SW 1271 (cell line): ENCODE measurements at places on chromosomes 1 and 21.

DNA sequence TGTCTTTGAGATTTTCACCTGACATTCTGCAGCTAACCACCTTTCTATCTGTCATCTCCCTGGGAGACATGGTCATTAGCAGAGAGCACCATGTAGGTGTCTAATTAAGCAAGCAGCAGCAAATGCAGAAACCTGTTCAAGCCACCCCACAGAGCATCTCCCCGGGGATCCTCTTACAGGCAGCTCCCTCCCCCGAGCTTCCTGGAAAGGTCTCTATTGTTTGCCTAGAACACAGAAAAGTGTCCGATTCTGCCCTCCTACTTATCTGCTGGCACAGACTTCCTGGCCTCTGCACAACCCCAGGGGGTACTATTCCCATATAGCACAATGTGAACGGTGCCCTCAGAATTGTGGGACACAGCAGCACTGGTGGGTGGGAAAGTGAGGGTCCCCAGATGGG lies 46.1 kb downstream of the PLEKHA6 start:
- no peak for DNase-seq

DNA sequence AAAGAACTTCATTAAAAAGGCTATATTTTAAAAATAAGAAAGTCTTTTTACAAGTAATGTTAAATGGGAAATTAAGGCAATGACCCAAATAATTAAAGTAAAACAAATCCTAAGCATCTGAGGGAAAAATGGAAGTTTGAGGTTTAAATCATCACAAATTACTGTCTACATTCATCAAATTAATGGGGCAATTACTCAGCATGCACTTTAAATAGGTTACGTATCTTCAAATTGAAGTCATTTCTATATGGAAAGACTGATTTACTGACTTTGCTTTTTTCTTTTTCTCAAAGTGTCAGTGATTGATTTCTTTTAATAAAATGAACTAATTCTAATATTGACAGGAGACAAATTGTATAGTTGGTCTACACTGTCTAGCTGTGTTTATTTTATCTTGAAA lies 1452.3 kb downstream of the NCAM2 start:
- no peak for DNase-seq

DNA sequence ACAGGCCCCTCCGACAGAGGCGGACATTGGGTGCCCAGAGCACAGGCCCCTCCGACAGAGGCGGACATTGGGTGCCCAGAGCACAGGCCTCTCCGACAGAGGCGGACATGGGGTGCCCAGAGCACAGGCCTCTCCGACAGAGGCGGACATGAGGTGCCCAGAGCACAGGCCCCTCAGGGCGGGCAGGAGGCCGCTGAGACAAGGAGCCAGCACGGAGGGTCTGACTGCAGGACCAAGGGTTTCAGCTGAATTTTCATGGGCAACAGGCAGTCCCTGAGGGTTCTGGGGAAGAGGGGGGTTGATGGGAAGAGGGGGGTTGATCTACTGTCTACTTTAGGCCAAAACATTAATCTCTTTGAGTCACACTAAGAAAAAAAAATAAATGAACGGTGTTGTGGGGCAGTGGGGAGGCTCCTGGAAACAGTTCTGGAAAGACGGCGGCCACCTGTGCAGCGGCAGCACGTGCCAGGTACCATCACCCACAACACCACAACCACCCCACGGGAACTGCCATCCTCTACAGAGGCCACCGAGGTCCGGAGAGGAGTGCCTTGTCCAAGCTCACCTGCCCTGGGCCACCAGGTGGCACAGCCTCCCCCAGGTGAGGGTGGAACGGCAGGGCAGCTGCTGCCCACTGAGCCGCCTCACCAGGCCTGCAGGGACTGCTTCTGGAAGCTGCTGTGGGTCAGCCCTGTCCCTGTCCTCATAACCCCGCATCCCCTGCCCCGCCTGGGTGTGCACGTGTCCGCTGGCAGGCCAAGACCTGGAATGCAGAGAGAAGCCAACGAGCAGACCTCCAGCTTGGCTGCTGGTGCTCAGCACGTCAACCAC lies 20.5 kb downstream of the PRDM15 start:
- no peak for DNase-seq

GRCh38 chr1:37726751-37727585 lies 34.7 kb downstream of the CDCA8 start:
- DNase-seq, result no peak

DNA sequence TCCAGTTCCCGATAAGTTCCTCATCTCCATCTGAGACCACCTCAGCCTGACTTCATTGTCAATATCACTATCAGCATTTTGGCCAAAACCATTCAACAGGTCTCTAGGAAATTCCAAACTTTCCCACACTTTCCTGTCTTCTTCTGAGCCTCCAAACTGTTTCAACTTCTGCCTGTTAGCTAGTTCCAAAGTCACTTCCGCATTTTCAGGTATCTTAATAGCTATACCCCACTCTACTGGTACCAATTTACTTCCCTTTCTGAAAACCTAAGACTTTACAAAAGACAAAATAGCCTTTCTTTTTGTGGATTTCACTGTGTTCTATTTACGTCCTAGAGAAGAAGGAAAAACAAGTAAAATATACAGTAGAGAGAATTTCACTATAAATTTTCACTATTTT lies 147.0 kb upstream of the FMN2 start:
- no peak for DNase-seq

- DNase-seq, result no peak
Observed at GRCh38 chr1:102776071-102776470, 332.3 kb downstream of the COL11A1 start.

DNA sequence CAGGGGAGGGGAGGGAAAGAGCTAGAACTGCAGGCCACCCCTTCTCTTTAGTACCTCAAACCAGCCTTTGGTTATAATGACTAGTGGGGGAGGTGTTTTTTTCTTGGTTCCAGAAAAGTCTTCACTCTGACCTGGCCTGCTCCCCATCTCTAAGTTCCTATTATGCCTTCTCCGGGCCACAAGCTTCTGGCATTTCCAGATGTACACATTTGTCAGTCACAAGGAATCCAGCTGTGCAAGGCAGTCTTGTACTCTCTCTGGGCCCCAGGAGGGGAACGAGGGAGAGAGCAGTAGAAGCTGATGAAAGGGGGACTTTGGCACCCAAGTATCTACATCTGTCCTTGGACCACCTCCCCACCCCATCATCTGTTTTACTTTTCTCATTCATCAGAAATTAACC lies 2.7 kb upstream of the FALEC start:
- no peak for DNase-seq

DNA sequence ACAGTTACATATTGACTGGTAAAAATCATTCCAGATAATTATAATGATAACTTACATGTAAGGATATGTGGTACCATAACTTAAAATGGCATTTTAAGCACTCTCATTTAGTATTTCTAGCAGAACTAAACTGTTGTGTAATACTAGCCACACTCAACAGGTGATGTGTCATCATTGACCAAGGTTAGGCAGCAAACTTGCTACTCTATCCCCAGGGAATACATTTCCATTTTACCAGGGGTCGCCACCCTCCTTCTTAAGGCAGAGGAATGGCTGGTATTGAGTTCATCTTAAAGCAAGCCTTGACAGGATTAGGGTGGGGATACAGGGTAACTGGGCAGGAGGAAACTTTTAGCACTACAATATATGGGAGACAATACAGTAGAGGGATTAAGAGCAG lies 259.8 kb upstream of the CAMK1G start:
- no peak for DNase-seq

DNA sequence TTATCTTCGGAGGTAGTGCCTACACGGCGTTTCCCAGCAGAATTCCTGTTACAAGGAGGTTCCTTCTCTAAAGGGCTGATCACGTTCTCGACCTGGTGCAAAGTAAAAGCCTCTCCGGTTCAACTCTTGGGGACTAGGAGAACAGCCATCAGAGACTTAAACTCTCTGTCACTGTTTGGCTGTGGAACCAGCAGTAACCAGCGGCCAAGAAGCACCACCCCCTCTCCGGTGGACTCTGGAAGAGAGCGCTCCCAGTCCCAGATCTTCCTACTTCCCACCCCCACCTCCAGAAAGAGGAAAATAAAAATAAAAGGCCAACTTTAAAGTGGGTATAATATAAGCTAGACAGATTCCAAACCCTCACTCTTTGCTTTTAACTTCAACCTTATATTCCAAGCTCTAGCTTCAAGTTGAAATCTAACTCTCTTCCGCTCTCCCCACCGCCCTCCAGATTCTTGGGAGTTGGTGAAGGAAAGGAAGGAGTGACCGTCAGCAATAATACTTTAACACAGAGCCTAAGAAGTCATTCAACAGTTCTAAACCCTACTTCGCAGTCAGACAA lies 2.9 kb downstream of the BRINP3 start:
- DNase-seq, result no peak

- no peak for DNase-seq
Observed at GRCh38 chr1:16900751-16901150, 5.0 kb downstream of the RNU1-2 start.

DNA sequence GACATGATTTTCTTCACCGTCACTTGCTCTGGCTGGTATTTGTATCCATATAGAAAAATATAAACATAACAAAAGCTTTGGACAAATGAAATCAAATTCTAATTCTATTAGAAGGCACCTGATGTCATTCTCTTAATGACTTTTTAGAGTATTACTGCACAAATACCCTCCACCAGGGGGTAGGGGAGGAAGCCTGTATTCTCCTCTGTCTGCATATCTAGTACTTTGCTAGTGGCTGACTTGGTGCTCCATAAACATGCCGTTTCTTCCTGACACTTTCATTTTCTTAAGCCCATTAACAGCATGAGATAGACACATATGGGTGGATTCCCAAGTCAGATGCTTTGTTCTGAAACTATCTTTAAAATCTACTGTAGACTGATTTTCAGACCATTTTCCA lies 20.6 kb upstream of the KCNJ15 start:
- DNase-seq, result no peak

- DNase-seq, result no peak
Observed at GRCh38 chr1:226702957-226703831, 35.9 kb downstream of the ITPKB start.

DNA sequence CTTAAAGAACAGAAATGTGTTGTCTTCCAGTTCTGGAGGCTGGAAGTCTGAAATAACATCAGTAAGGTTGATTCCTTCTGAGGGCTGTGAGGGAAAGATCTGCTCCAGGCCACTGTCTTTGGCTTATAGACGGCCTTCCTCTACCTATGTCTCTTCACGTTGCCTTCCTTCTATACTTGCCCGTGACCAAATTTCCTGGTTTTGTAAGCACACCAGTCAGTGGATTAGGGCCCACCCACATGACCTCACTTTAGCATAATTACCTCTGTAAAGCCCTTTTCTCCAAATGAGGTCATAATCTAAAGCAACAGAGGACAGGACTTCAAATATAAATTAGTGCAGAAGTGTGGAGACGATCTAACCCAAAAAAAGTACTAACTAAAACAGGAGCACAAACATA lies 231.6 kb downstream of the NRIP1 start:
- DNase-seq, result no peak

DNA sequence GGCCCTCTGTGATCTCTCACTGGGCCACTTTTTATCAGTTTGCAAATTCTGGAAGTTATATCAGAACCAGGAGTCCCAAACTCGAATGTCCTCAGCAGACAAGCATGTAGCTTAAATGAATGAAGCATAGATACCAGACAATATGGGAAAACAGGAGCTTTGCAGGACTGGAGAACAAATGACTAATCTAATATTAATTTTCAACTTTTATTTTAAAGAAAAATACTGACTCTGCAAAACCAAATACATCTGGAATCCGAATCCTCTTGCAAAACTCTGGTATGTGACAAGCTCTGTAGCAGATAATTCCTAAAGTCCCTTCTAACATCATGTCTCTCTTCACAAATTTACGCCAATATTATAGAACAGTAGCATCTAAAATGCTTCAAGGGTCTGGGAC lies 427.4 kb downstream of the TTLL7 start:
- DNase-seq, result no peak

DNA sequence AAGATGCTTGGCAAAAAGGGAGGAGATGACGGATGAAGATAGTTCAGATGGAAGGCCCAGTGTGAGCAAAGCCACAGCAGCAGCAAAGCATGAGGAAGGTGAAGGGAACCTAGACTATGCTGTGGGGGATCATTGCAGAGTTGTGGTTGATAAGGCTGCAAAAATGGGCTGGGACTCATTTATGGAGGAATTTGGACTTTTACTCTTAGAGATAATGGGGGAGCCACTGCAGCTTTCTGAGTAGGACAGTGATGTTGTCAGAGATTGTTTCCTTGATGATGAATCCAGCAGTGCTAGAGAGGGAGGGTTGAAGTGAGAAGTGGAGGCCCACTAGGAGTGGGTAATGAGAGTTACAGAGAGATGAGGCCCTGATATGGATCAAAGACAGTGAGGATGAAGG lies 2.1 kb upstream of the C8A start:
- no peak for DNase-seq

GRCh38 chr1:172119184-172119583 lies 277.9 kb downstream of the DNM3 start:
- DNase-seq, result no peak

- no peak for DNase-seq
Observed at GRCh38 chr1:208691012-208691411, 446.8 kb upstream of the PLXNA2 start.

DNA sequence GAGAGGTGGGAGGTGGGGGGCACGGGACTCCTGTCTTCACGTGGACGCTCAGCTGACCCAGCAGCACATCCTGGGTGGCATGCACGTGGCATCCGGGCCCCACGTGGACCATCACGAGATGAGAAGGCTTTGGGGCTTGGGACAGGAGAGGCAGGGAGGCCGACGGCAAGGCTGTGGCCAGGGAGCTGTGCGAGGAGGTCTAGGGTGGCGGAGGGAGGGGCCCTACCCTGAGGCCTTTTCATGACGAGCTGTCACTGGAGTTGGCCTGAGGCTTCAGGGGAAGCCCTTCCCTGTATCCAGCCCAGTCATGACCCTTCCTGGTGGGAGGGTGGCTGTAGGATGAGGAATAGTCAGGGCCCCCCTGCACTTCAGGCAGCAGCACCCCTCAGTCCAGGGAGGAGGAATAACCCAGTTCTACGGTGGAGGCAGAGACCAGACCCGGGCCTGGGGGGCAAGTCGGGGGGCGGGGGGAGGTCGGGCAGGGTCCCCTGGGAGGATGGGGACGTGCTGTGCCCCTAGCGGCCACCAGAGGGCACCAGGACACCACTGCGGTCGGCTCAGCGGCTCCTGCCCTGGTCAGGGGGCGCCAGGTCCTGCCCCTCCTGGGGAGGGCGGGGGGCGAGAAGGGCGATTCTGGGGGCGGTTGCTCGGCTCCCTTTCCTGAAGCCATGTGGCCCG lies 2.0 kb upstream of the PERM1 start:
- no peak for DNase-seq

GRCh38 chr1:53025034-53025768 lies 36.8 kb upstream of the PODN start:
- no peak for DNase-seq

DNA sequence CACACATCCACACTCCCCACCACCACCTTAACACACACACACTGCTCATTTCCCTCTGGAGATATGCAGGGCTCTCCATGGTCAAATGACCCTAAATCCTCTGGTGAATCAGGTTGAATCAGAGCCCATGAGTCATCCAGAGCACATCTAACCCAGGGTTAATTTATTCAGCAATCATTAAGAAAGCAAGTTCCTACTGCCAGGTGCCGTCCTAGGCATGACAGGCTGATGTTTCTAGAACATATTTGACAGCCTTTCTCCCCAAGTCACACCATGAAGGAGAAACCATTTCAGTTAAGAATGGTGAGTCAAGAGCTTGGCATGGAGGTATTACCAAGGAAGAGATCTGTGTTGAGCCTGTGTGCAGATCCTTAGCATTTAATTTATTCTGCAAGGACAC lies 194.3 kb upstream of the CAMK1G start:
- peak; percentile 48 for DNase-seq
